ENCODE measurements at places on chromosomes 16 and 17. TPM values are rescaled to one million over a fixed set of nuclear protein-coding genes. Genes with fewer than 3 reads are reported as not detected.
A peak's percentile ranks its signal among the peaks of the same experiment; 100 is the strongest.

- DNase-seq = no peak
These were observed 716.9 kb downstream of the KCNJ18 start for GRCh38 chr17:22409160-22409751.

DNA sequence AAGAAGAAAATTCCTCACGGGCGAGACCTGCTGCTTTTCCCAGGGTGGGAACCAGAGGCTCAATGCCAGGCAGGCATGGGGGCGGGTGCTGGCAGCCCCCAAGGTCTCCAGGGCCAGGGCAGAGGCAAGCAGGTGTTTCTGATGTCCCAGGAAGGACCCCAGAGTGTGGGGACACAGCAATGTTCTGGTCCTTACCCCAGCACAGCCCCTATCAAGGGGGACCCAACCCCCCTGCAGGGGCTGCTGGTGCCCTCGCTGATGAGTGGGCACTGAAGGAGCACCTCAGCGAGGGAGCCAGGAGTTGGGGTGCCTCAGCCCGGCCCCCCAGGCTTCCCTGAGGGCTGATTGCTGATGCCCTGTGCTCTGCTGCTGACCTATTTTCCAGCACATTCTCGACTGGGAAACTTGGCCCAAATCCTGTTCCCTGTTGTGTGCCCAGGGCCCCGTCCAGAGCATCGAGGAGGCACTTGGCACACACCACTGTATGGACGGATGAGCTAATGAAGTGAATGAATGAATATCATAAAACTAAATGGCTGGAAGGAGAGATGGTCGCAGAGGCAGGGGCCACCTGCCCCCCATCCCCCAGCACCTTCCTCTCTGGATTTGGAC, 2.8 kb downstream of the DBNDD1 start:
- no peak for DNase-seq

- no peak for DNase-seq
These were observed 13.3 kb downstream of the TVP23A start for GRCh38 chr16:10805334-10805733.

- DNase-seq = no peak
These were observed 163.5 kb downstream of the COPRS start for GRCh38 chr17:31695456-31696090.

The KRTAP4-7 gene
- not detected for total RNA-seq

The TAT gene
- total RNA-seq = not detected

DNA sequence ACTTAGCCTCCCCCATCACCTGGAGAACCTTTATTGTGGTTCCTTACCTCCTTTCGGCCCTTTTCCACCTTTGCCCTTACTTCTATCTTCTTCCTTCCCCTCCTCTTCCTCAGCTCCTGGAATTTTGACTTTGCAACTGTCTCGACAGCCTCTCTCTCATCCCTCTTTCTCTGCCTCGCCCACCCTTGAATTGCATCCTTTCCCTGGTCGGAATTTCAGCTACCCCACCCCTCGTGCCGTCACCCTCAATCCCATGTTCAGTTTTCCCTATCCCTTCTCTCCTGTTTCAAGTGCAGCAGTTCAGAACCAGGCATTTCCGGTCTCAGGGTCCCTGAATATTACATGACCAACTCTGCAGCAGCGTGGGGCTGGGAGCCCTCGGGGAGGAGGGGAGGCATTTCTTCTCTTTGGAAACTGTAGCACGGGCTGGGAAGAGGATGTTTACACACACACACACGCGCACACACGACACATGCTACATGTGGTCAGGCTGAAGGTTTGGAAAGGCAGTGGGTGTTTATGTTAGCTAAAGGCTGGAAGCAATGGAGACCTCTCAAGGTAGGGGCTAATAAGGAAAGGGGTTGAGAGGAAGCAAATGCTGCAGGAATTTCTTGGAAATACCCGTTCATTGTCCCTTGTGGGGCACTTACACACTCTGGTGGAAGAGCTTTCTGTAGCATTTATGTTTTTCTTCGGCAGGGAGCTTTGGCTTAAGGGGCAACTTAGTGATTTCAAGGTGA, 971 bp downstream of the MINK1 start:
- peak; percentile 15 for DNase-seq

GRCh38 chr16:76748461-76749348, 442.3 kb upstream of the MON1B start:
- no peak for DNase-seq

Data from neural progenitor cell (in vitro differentiated cells).